ENCODE measurements at places on chromosomes 4 and X.

DNA sequence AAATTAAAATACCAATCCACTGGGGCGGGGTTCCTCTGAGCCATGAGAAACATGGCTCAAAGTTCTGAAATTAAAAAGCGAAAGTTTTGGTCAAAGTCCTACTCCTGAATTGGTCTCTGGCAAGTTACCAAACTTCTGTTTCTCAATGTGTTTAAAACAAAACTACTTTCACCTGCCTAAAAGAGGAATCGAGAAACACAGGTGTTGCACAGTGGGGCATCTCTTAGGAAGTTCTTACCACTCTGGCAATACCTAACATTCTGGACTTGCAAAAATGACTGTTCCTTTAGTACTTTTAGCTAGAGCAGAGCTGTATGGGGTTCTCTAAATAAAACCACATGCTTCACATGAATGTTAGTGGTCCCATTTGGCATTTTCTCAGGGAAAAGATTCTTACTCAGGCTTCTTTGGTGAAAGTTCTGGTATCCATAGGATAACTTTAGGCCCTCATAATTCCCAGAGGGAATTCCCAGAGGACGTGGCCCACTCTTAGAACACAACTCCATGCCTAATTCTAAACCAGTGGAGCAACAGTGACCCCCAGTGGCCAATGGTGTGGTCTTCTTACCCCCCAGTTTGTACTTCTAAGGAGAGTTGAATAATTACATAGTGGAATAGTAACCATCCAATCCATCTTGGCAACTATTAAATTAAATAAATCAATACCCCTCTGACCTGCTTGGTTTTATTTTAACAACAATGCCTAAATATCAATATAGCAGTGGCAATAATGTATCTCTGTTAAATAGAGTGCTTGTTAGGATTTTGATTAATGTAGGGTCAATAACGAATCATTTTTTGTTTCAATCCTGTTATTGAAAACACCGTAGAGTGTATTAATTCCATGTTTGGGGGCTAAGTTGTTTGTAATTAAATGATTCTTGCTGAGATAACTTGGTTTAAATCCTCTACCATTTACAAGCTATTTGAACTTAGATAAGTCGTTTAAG, 21.9 kb downstream of the BMP3 start:
- peak; percentile 62 for DNase-seq

DNA sequence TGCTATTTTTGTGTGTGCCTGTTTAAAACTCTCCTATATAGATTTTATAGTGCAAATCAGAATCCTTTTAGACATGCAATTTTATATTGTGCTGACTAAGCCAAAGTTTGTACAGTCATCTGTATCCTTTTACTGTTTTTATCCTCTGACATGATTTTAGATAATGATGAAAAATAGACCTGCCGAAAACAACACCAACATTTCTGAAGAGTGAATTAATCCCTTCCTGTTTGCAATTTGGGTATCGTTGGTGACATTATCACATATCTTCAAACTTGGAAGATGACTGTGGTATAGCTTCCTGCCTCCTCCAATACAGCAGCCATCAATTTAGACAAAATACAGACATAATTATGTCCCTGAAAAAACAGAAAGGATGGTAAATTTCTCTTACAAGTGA, 28.9 kb upstream of the DSPP start:
- no peak for DNase-seq

DNA sequence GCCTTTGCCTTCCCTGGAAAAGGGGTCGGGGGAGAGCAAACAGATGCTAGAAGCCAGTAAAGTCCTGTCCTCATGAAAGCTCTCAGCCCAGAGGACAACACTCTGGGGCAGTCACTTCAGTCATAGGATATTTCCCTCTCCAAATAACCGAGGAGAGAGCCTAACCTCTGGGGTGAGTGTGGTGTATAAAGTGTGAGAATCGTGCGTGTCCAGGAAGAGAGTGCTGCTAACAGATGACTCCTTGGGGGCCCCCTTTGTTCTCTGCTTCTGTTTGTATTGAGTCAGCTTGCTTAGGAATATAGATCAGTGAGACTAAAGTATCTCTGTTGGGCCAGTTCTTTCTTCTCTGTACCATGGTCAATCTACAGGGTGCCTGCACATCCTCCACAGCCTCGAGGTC, 247.2 kb downstream of the PALLD start:
- DNase-seq, result no peak

- no peak for DNase-seq
These were observed 45.5 kb upstream of the SMAD1 start for GRCh38 chr4:145436114-145436513.

DNA sequence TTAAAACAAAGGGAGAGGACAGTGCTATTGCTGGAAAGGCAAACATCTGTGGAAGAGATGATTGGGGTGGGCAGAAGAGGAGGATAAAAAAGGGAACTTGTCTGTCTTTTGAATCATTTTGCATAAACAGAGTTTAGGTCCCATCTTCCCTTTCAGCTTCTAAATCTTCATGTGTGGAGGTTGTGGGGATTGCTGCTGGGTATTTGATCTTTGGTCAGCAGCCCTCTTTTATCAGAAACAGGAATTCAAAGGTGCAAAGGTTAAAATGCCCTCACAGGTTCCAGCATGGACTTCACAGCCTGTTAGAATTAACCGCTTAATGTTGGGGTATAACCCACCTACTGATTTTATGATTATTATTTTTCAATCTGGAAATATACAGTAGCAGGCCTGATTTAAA, 39.5 kb upstream of the TMEM154 start:
- no peak for DNase-seq

- DNase-seq, result no peak
These were observed 23.7 kb upstream of the LRAT start for GRCh38 chr4:154720123-154720522.

DNA sequence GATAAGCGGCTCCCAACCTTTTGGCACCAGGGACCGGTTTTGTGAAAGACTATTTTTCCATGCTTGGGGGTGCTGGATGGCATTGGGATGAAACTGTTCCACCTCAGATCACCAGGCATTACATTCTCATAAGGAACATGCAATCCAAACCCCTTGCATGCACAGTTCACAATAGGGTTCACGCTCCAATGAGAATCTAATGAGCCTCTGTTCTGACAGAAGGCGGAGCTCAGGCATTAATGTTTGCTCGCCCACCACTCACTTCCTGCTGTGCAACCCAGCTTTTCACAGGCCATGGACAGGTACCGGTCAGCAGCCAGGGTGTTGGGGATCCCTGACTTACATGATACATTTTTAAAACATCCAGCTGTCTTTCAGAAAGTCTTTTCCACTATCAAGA, 187.3 kb downstream of the SLC39A8 start:
- DNase-seq, result no peak

DNA sequence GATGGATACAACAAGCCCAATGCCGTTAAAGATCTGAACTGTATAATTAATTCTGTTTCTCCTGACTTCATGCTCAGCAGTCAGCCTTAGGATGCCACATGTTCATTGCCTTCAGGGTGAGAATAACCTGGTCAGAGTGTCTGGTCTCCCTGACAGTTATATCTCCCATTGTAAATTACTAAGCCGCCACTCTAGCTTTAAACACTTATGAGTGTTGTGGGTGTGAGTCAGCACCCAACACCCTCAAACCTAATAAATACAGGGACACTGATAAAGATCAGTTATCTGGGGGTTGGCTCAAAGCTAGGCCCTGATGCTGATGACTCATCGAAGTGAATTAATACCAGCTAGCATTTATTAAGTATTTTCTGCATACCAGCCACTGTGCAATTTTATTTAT, 64.9 kb upstream of the DYNLT3 start:
- no peak for DNase-seq

DNA sequence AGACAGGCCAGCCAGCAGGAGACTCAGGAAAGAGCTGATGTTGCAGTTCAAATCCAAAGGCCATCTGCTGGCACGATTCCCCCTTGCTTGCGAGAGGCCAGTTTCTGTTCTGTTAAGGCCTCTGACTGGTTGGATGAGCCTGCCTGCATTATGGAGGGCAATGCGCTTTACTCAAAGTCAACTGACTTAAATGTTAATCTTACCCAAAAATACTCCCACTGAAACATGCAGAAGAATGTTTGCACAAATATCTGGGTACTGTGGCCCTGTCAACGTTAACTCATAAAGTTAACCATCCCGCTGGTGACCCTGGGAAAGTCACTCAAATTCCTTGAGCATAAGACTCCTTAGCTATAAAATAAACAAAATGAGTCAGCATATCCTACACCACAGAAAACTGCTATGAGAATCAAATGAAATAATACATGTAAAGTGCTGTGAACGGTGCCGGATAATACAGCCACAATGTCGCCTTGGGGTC, 326.4 kb downstream of the EVC2 start:
- DNase-seq, result no peak

GRCh38 chr4:40066651-40067050, 10.0 kb downstream of the N4BP2 start:
- no peak for DNase-seq

DNA sequence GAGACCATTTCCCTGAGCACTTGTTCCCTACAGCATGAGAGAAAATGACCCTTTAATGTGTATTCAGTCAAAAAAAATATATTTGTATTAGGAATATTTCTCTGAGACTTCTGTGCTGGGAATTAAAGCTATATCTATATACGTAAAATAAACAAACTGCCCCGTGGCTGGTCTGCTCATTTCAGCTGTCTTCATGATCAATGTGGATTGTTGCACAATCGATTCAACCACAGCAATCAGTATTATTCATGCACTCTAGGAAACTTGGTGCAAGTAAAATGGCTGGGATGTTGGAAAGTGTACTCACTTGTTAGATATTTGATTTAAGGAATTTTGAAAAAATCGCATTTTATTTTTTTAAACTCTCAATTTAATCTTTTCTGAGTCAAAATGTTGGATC, 307.9 kb upstream of the ZFP42 start:
- DNase-seq, result no peak

- DNase-seq, result no peak
These were observed 636.3 kb upstream of the FTHL17 start for GRCh38 chrX:31708116-31708515.

GRCh38 chr4:142558851-142559250, 287.2 kb downstream of the INPP4B start:
- peak; percentile 16 for DNase-seq

DNA sequence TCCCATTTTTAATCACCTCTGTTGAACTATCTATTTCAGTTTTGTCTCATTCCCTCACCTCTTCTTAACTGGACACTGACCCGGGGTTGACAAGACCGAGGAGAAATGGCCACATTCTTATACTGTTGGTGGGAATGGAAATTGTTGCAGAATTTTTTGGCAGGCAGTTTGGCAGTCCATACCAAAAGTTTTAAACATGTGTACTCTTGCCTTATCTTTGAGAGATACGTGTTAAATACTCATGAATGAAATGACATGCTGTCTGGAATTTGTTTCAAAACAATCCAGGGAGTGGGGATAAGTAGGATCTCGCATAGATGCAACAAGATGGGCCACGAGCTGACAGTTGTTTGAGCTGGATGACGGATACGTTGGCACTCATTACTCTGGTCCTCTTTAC, 12.1 kb downstream of the FGFBP1 start:
- no peak for DNase-seq

DNA sequence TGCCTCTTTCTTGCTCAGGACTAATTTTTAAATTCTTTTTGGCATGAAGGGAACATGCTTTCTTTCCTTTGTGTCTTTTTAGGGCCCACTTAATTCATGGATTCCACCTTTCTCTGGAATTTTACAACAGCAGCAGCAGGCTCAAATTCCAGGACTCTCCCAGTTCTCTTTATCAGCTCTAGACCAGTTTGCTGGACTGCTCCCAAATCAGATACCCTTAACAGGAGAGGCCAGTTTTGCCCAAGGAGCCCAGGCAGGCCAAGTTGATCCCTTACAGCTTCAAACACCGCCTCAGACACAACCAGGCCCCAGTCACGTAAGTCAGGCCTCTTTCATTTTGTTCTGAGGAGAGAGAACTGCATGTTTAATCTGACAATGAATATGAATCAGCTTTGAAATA, 2.3 kb downstream of the ODAM start:
- DNase-seq, result no peak

GRCh38 chr4:20015636-20016224, 236.0 kb upstream of the SLIT2 start:
- DNase-seq, result no peak

GRCh38 chrX:2989565-2989964, 16.8 kb upstream of the ARSH start:
- DNase-seq, result no peak

GRCh38 chr4:53924333-53925049, 139.9 kb downstream of the CHIC2 start:
- no peak for DNase-seq

- no peak for DNase-seq
These were observed 102.6 kb downstream of the PHEX start for GRCh38 chrX:22134681-22135080.

DNA sequence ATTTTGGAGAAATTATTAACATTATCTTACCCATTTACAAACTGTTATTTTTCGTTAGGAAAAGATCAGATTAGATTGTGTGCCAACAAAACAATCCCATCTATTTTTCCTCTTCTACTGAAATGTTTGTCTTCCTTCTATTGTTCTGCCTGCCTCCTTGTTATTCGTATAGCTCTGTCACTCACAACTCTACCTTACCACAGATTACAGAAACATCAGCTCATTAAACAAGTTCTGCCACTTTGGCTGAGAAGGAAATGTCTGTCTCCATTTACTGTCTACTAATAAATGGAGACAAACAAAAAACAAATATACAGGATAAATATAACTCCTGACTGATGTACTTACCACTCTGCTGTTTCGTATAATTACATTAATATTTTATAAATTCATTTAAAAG, 211.4 kb downstream of the ENOX2 start:
- DNase-seq, result no peak

Measured in left renal pelvis (tissue), 4 donors.